ENCODE measurements at places on chromosomes 13 and 19. TPM values are rescaled to one million over a fixed set of nuclear protein-coding genes. Genes with fewer than 3 reads are reported as not detected.

Gene NTF4
- not detected for total RNA-seq

Gene ATP1A3
- total RNA-seq = under 0.01 TPM

Gene PSG4
- total RNA-seq = 2.3 TPM

Gene RYR1
- not detected for total RNA-seq

Gene SYNGR4
- total RNA-seq = not detected

Gene U2AF1L4
- 4.3 TPM for total RNA-seq

Gene PSG11
- total RNA-seq = 0.13 TPM

Gene SIGLEC5
- total RNA-seq = not detected

Gene HIPK4
- total RNA-seq = under 0.01 TPM

Gene ZNF763
- 1.6 TPM for total RNA-seq

Gene ZNF235
- 5.6 TPM for total RNA-seq

Gene IER2
- 31.1 TPM for total RNA-seq

Gene ZNF442
- 1.4 TPM for total RNA-seq

Gene SRRM5
- total RNA-seq = not detected

Gene FXYD3
- not detected for total RNA-seq

Gene LRRC63
- not detected for total RNA-seq

Gene CGB7
- not detected for total RNA-seq

Gene PTGER1
- total RNA-seq = 0.25 TPM

Gene ACP7
- total RNA-seq = not detected

Gene DZIP1
- total RNA-seq = 1.9 TPM

Gene CDX2
- total RNA-seq = not detected

Gene TMEM38A
- total RNA-seq = 0.90 TPM
